ENCODE measurements at places on chromosomes 3 and 15.

- no peak for DNase-seq
Observed at GRCh38 chr3:179045719-179046402, 25.7 kb downstream of the ZMAT3 start.

DNA sequence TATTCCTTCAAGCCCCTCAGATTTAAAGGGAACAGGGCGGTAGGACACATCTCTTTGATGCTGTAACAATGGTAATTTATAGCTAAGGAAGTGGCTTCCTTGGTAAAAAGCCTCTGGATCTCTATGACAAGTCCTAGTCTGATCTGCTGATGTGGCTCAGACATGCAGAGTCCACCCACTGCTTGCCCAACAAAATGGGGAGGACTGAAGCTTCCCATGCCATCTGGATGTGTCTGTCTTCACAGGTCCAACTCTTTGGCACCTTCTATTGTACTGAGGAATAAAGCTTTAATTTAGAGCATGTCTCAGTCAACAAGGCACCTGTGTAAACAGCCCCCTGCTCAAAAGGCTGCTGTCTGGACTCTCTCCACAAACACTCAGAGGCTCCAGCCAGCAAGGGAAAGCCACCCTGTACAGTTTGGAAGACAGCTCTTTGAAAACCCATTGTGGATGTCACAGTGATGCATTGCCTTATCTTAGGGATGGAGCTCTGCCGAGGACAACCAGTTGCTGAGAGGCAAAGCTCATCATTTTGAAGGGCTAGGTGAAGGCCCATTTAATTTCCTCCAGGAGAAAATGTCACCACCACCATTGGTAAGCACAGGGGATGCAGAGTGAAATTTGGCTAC is 348.6 kb upstream of the GRM7 start:
- no peak for DNase-seq

DNA sequence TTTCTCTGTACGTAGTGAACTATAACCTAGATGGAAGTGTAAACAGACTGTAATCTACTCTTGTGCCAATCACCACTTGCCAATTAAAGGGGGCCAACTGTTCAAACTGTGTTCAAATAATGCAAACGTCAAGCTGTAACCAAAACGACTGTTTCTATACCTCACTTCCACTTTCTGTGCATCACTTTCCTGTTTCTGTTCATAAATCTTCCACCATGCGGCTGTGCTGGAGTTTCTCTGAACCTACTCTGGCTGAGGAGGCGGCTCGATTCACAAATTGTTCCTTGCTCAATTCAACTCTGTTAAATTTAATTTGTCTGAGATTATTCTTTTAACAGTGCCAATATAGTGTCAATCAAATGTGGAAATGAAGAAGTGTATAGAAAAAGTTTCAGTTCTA is 206.7 kb upstream of the TBC1D5 start:
- no peak for DNase-seq

- DNase-seq: no peak
Observed at GRCh38 chr15:74870436-74871215, 2.5 kb downstream of the SCAMP2 start.

DNA sequence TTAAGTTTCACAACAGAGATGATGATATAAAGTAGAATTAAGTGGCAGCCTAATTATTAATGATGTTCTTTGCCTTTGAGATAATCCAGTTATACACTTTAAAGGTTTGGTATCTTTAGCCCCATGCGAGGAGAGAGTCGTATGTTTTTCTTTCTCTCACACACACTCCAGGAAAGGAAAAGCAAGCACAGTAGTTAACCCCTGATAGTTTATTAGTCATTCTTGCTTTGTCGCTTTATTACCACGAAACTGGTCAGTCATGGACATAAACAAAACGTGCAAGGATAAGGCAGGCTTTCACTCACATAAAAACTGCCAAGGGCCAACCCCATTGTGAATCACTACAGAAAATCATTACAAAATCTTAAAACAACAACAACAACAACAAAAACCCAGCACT is 866.9 kb downstream of the FHIT start:
- DNase-seq: peak; percentile 70

All from fibroblast of lung (primary cell).